ENCODE measurements at places on chromosomes 12 and 14. TPM values are rescaled to one million over a fixed set of nuclear protein-coding genes. Genes with fewer than 3 reads are reported as not detected.

The TAS2R42 gene
- polyA plus RNA-seq: not detected

The GNPTAB gene
- 10.4 TPM for polyA plus RNA-seq

The ERP27 gene
- 7.8 TPM for polyA plus RNA-seq

DNA sequence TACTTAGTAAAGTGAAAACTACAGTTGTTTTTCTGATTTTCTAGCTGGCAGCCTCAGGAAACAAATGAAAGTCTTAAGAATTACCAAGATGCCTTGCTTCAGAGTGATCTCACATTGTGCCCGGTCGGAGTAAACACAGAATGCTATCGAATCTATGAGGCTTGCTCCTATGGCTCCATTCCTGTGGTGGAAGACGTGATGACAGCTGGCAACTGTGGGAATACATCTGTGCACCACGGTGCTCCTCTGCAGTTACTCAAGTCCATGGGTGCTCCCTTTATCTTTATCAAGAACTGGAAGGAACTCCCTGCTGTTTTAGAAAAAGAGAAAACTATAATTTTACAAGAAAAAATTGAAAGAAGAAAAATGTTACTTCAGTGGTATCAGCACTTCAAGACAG lies 28.9 kb downstream of the RXYLT1 start:
- no peaks in the 10 kb centered on the region for H3K4me1 ChIP-seq
- H3K4me3 ChIP-seq: no peak overlapping the region
- H3K27me3 ChIP-seq: no peaks in the 10 kb centered on the region
- H3K27ac ChIP-seq: no peak overlapping the region
- peaks cover 26% of the 10 kb centered on the region for H3K36me3 ChIP-seq
- DNase-seq: no peak

GRCh38 chr12:124412646-124413015 lies 117.7 kb downstream of the RFLNA start:
- no peak overlapping the region for H3K27ac ChIP-seq
- peaks cover 24% of the 10 kb centered on the region for H3K36me3 ChIP-seq
- H3K4me3 ChIP-seq: no peak overlapping the region
- no peak for DNase-seq
- H3K27me3 ChIP-seq: no peaks in the 10 kb centered on the region

GRCh38 chr14:52154992-52155650 lies 86.3 kb upstream of the NID2 start:
- H3K27ac ChIP-seq: no peak overlapping the region
- H3K27me3 ChIP-seq: no peaks in the 10 kb centered on the region
- DNase-seq: no peak
- no peaks in the 10 kb centered on the region for H3K36me3 ChIP-seq

DNA sequence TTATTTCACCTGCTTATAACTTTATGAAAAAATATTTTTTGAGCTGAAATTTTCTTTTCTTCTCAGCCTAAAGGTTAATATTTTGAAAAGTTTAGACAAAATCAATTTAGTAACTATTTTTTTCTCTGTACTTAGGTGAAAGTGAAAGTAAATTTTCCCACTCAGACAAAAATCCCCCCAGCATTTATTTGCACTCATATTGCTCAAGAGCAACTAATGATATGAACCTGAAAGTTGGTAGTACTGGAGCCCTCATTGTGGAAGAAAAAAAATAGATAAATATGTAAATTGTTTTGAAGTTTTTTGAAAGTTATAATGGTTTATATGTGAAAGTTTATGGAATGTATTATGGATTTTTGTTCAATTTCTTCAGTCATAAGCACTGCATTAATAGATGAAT lies 1005.9 kb upstream of the ATXN7L3B start:
- H3K4me3 ChIP-seq: no peak overlapping the region
- no peaks in the 10 kb centered on the region for H3K27me3 ChIP-seq
- H3K27ac ChIP-seq: no peak overlapping the region
- no peaks in the 10 kb centered on the region for H3K4me1 ChIP-seq
- DNase-seq: no peak
- no peaks in the 10 kb centered on the region for H3K36me3 ChIP-seq

GRCh38 chr12:96811083-96811482 lies 96.0 kb upstream of the NEDD1 start:
- no peak for DNase-seq
- H3K27ac ChIP-seq: no peak overlapping the region
- no peaks in the 10 kb centered on the region for H3K27me3 ChIP-seq
- no peaks in the 10 kb centered on the region for H3K4me1 ChIP-seq
- H3K4me3 ChIP-seq: no peak overlapping the region

GRCh38 chr12:81337886-81338285 lies 260.0 kb downstream of the ACSS3 start:
- DNase-seq: no peak
- no peaks in the 10 kb centered on the region for H3K36me3 ChIP-seq

DNA sequence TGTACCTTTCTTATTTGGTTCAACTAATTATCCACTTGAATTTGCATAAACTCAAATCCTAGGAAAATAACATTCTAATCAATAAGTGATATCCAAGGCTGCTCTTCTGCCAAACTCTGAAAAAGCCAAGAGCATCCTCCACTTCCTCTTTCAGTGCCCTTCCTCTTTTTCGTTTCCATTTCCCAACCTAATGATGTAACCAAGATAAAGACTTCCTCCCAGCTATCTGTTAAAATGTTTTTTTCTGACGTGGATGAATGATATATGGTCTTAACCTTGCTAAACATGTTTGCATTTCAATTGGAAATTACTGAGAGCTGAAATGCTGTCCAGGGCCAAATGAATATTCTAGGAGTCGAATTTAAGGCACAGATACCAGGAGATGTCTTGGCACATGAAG lies 459.5 kb upstream of the PDE3A start:
- no peaks in the 10 kb centered on the region for H3K4me1 ChIP-seq
- H3K36me3 ChIP-seq: no peaks in the 10 kb centered on the region
- H3K27me3 ChIP-seq: no peaks in the 10 kb centered on the region
- no peak for DNase-seq
- no peak overlapping the region for H3K27ac ChIP-seq
- no peak overlapping the region for H3K4me3 ChIP-seq

DNA sequence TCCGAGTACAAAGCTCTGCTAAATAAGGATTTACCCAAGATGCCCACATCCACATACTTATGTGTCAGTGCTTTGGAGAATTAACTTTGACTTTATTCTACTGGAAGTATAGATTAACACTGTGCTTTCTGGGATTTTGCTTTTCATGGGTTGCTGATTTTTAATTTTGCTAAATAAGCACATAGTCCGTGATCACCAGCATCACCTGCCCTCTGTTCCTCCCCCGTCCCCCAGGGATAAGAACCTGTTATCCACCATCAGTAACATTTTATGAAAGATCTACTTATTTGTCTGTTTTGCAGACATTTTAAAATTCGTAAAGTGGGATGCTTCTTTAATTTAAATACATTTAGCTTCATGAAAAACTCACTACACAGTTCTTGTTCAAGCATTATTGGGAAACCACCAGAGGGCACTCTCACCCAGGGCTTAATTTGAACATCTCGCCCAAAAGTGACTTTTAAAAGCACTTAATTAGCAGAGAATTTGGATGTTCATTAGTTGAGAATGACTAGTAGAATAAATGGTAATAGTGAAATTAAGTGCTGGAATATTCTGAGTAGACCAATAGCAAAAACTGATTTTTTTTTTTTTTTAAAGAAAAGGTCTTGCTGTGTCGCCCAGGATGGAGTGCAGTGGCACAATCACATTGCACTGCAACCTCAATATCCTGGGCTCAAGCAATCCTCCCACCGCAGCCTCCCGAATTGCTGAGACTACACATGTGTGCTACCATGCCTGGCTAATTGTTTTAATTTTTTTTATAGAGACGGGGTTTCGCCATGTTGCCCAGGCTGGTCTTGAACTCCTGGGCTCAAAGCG lies 35.7 kb downstream of the MRPL42 start:
- no peaks in the 10 kb centered on the region for H3K27me3 ChIP-seq
- H3K4me3 ChIP-seq: no peak overlapping the region
- H3K4me1 ChIP-seq: no peaks in the 10 kb centered on the region
- peak; percentile 67 for DNase-seq

- no peak for DNase-seq
- peaks cover 5% of the 10 kb centered on the region for H3K27me3 ChIP-seq
- H3K36me3 ChIP-seq: no peaks in the 10 kb centered on the region
- H3K4me3 ChIP-seq: no peak overlapping the region
- no peaks in the 10 kb centered on the region for H3K4me1 ChIP-seq
Measured at GRCh38 chr14:51211149-51211548, 28.9 kb upstream of the TMX1 start.

All from B cell (primary cell).